ENCODE measurements at places on chromosomes 7 and 10.
A peak's percentile ranks its signal among the peaks of the same experiment; 100 is the strongest.

DNA sequence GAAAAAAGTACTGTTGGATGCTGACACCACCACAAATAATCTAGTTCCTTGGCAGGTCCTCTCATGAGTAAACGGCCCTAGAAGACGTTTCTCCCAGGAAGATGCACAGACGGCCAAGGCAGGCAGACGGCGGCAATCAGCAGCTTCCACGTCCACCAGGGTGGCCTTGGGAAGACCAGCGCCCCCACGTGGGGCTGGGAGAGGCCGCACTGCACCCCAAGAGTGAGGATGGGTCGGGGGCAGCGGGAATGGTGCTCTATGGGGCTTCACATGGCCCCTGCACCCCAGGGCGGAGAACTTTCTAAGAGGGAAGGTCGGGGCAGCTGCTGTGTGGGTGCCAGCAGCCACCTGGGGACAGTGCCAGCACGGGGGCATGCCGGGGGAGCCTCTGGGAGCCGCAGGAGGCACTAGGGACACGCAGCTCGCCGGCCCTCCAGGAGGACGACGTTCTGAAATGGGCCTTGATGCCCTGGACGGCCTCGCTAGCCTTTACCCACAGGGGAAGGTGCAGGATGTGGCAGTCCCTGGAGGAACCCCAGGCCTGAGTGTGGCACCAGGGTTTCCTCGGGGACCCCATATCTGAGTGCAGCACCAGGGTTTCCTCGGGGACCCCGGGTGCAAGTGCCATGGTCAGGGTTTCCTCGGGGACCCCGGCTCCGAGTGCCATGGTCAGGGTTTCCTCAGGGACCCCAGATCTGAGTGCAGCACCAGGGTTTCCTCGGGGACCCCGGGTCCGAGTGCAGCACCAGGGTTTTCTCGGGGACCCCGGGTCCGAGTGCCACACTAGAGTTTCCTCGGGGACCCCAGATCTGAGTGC, 539.9 kb downstream of the DNAJB6 start:
- no peak for DNase-seq

GRCh38 chr10:28202941-28203352, 99.9 kb downstream of the MPP7 start:
- peak; percentile 50 for DNase-seq

DNA sequence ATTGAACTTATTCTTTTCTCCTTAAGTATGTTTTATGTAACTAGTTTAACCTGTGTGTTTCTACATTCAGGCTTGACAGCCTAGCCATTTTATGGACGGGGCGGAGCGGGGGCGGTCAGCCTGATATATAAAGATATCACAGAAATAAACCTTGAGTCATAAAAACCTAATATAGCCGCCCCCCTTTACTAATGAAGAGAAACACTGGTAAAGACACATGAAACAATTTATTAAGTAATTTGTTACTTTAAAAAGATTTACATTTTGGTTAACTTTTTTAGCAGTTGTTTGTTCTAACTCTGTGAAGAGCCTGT, 84.0 kb downstream of the MAPK8 start:
- no peak for DNase-seq

DNA sequence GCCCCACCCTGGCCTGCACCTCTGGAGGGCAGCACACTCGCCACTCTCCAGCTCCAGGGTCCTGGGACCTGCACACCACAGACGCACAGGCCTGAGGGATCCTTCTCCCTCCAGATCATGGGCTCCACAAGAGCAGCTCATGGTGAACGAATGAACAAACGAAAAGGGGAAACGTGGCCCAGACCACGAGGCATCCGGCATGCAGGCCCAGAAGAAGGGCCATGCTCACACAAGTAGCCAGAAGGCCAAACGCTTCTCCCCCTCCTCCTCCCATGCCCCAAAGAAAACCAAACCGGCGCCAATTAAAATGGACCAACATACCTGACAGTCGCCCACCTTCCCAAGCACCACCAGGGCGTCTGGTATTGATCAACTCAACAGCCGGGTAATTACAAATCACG, 30.4 kb downstream of the MAD1L1 start:
- DNase-seq: no peak

GRCh38 chr7:20514364-20514763, 101.1 kb upstream of the ABCB5 start:
- peak; percentile 84 for DNase-seq

GRCh38 chr7:119964788-119965542, 308.0 kb upstream of the KCND2 start:
- no peak for DNase-seq

GRCh38 chr10:119614686-119615085, 17.9 kb upstream of the TIAL1 start:
- DNase-seq: no peak

- no peak for DNase-seq
Observed at GRCh38 chr7:104803931-104804330, 210.1 kb upstream of the KMT2E start.

- no peak for DNase-seq
Observed at GRCh38 chr7:20862554-20862953, 75.9 kb upstream of the SP8 start.

DNA sequence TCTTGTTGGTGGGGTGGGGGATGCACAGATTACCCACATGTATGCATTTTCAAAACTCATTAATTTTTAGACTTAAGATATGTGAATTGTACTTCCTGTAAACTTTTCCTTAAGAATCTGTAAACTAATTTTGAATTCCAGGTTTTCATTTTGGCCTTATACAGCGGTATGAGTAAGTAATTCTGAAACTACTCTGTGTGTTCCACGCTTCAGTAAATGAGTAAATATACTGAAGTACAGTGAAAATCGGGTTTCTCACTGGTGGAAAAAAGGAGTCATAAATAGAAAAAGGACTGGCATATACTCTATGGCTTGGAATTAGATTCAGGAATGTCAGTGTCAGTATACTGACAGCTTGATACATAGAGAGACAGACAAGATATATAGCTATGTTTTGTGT, 72.8 kb downstream of the CTTNBP2 start:
- DNase-seq: no peak

GRCh38 chr10:132294561-132295318, 13.0 kb downstream of the STK32C start:
- no peak for DNase-seq

DNA sequence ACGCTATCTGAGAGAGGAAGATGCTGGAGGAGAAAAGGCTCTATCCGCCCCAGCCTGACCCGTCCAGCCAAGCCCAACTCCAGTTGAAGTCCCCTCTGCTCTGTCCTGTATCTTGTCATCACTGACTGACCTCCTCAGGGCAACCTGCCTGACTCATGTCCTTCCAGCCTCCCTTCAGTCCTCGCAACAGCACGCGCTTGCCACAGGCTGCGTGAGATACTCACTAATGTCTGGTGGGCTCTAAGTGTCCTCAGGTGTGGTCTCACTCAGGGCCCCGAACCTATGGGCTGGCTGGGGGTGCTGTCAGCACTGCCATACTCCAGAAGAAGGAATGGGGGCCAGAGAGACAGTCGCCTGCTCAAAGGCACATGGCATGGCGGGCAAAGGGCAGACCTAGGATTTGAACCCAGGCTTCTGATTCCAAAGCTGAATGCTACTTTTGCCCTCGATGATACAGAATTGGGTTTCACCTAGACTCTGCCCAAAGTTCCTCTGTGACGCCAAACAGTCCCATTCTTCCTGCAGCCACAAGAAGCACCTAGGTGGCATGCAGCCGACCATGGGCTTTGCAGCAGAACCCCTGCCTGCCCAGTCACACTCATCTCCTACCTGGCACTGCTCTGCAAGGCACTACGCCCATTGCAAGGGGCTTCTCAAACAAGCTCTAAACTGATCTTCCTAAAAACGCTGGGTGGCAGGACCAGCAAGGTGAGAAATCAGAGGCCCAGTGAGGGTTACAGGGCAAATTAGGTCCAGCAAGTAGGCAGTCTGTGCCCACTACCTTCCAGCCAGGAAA, 8.5 kb downstream of the FAM53B start:
- DNase-seq: no peak

DNA sequence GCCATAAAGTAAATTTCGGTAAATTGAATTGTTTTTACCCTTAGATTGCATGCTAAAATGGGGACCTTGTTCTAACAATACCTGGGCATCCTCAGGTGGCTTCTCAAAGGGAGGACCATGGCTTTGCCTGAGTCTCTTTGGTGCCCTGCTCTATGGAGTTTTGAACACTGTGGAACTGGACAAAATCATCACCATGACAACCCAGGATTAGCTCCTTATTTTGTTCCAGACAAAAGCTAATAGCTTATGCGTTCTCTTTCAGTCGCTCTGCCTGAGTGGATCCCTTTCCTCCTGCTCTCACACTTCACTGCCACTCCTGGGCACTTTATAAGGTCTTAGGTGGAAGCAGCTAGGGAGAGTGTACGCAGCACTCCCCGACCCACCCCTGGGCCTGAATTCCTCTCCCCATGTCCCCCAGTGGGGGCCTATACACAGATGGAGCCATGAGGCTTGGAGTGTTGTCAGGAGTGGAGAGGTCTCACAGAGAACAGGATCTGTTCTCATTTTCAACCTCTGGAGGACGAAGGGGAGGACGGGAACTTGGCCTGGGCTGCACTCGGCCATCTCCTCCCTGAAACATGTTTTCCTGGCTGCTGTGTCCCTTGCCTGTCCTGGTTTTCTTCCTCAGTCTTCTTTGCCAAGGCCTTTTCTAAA, 19.0 kb downstream of the ADCYAP1R1 start:
- DNase-seq: peak; percentile 58

DNA sequence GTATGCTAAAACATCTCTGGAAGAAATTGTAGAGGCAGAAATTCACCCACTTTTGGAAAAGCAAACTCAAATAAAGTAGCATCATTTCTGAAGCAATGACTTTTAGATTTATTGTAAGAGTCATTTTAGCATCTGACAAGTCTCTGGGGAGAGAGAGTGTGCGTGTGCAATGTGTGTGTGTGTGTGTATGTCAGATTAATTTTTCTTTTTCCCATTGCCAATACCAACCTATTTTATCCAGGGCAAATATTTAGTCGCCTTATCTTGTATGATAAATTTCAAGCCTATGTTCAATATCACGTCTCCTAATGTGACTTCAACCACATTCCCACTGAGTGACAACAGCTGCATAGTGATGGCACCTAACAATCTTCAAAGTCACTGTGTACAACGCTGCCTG, 101.7 kb downstream of the NEBL start:
- no peak for DNase-seq

DNA sequence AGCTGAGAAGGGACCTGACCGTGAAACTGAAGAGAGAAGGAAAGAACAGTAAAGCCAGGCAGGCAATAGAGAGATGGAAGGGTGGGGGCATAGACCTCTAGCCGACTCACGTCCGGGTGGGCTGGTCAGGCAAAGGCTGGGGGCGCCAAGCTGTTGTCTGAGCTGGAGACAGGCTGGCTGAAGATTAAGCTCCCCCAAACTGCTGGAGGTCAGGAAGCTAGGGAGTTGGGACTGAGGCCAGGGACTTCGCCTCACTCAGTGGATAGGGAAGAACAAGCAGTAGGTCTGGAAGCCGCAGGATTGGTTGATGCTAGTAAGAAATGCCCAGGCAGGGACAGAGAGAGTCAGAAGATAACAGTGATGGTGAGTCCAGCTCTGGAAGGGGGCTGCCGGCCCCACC, 5.3 kb downstream of the PITX3 start:
- no peak for DNase-seq

- DNase-seq: peak; percentile 39
Observed at GRCh38 chr7:29091715-29092114, 54.6 kb downstream of the CPVL start.

DNA sequence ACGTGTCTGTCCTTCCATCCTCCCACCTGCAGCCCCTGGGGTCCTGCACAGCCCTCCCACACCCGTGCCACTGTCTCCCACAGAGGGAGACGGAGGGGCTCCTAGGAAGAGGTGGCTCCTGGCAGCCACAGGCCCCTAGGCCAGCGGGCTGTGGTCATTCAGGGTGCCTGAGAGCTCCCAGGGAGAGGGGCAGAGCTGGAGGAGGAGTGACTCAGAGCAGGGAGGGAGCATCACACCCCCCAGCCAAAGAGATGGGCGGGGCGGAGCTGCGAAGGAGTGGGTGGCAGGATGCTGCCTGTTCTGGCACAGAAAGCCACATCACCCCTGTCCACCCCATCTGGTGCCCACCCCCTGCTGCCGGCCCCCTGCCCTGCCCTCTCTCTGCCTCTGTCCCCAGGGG, 50.5 kb downstream of the STK32C start:
- no peak for DNase-seq

DNA sequence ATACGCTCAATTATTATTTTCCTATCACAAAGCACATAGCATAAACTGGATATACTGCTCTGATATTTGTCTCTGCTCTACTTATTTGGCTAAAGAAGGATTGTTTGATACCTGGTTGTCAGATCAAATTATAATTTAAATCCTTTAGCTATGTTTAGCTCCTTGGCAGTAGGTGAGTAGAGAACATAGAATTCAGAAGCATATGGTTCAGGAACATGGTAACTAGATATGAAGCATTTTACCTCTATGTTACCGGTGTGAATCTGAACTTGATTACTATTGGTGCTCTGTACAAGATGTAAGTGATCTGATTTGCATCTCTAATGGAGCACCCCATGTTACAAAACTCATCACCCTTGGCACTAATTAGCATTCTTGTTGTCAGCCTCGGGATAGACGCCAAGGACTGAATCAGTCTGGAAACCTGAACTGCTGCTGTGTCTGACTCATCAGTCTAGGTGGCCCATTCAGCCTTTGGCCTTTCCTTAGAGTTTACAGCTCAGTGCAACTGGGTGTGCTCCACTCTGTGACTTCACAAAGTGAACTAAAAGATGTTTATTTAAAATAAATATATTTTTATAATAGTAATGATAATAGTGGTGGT, 12.3 kb upstream of the MYPN start:
- DNase-seq: peak; percentile 43

DNA sequence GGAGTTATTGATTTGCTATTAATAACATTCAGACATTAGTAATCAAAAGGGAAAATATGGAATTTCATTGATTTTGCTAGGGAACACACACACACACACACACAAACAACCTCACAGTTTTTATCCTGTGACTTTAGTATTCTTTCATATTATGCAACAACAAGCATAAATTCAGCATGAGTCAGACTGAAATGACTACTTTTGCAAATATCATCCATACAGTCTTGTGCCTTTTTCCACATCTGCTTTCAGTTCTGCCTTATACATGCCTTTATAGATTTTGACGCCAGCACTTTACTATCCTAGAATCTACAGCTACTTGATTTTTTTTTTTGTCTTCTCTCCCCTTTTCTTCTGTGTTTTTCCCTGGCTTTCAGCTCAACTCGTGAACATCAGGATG, 975.8 kb upstream of the LRRTM3 start:
- DNase-seq: peak; percentile 27

DNA sequence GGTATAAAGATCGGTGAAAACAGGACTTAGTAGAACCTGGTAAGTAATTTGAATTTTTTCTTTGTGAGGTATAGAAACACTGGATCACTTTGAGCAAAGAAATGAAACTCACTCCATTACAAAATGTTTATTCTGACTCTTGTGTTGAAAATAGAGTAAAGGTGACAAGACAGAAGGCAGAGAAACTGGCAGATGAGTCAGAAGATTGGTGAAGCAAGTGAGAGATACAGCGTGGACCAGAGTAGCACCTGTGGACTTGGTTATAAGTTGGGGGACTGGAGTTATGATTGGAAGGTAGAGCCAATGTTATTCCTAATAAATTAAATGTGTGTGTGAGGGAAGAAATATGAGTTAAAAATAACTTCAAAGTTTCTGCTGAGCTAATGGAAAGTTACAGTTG, 620.9 kb downstream of the ZWINT start:
- DNase-seq: no peak

Data from muscle of leg (tissue), 16 donors.